Fibroblast of lung (primary cell): ENCODE measurements at places on chromosomes 13 and 19. TPM values are rescaled to one million over a fixed set of nuclear protein-coding genes. Genes with fewer than 3 reads are reported as not detected.

GRCh38 chr19:13149628-13150186, 468 bp downstream of the STX10 start:
- peak; percentile 27 for DNase-seq

GRCh38 chr19:12975221-12975741, 5.9 kb downstream of the DAND5 start:
- no peak for DNase-seq

- peak; percentile 3 for DNase-seq
Observed at GRCh38 chr13:67008075-67008668, 222.0 kb downstream of the PCDH9 start.

DNA sequence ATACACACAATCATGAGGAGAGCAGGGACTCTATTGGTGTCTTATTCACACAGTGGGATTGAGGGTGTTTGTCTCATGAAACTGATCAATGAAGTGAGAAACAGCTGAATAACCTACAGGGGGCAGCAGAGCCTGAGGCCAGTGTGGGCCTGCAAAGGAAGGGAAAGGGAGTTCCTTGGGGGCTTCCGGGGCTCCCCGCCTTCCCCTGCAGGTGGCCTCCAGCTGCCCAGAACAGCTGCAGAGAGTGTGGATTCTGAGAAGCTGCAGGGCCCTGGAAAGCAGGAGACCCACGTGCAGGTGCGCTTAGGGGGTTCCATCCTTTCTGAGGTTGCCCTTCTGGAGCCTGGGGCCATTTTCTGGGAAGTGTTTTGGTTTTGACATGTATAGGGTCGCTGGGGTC, 20.1 kb downstream of the ZNF763 start:
- no peak for DNase-seq

GRCh38 chr19:42553292-42554045, 25.2 kb upstream of the CEACAM1 start:
- peak; percentile 79 for DNase-seq

DNA sequence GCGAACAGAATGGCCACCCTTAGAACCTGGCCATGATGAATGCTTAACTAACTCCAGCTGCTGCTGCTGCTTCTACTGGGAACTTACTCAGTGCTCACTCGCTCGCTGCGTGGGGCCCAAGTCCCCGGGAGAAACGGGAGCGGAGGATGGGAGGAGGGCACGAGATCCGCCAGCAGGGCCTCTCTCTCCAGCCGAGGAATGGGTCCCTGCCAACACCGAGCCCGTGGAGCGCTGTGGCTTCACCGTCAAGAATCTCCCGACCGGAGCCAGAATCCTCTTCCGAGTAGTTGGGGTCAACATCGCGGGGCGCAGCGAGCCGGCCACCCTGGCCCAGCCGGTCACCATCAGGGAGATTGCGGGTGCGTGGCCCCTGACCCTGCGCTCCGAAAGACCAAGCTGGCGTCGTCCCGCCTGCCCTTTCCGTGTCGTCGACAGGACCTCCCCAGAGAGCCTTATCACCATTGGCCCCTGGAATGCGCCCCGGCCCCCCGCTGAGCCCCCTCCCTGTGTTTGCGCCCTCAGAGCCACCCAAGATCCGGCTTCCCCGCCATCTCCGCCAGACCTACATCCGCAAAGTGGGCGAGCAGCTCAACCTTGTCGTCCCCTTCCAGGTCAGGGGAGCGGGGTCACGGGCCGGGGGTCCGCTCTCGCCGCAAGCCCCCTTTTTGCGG, 17.8 kb upstream of the EMC10 start:
- DNase-seq: peak; percentile 5

The MAB21L1 gene
- 0.77 and 2.0 TPM in 2 replicates for total RNA-seq

The ADAT3 gene
- 1.5 and 1.7 TPM in 2 replicates for total RNA-seq

The MAN2B1 gene
- 33.1 and 36.0 TPM in 2 replicates for total RNA-seq

The SELENOV gene
- not detected in 2 replicates for total RNA-seq

The CATSPERD gene
- not detected in 2 replicates for total RNA-seq

The SBK2 gene
- total RNA-seq: not detected in 2 replicates

The PABPC3 gene
- total RNA-seq: 0.17 and 0.26 TPM in 2 replicates

The ITGBL1 gene
- total RNA-seq: 19.0 and 45.1 TPM in 2 replicates

The SIGLEC6 gene
- not detected in 2 replicates for total RNA-seq

The KIR2DL1 gene
- not detected in 2 replicates for total RNA-seq
